ENCODE measurements at places on chromosomes 1 and 21. TPM values are rescaled to one million over a fixed set of nuclear protein-coding genes. Genes with fewer than 3 reads are reported as not detected.

The OR2M3 gene
- not detected for total RNA-seq

The TUFT1 gene
- total RNA-seq = 3.8 TPM

The RSPO1 gene
- total RNA-seq = not detected

The MIXL1 gene
- total RNA-seq = not detected

The ZNF683 gene
- total RNA-seq = not detected

The NBPF19 gene
- 3.6 TPM for total RNA-seq

The NEK2 gene
- total RNA-seq = 100 TPM

The DENND4B gene
- total RNA-seq = 5.9 TPM

The FNDC5 gene
- 0.48 TPM for total RNA-seq

The C4BPA gene
- not detected for total RNA-seq

The TNNI3K gene
- total RNA-seq = not detected

The ASCL5 gene
- total RNA-seq = not detected

The B3GALT2 gene
- total RNA-seq = 0.96 TPM

The TPTE gene
- total RNA-seq = 3.1 TPM

The FMO1 gene
- total RNA-seq = 0.12 TPM

The SIPA1L2 gene
- 12.9 TPM for total RNA-seq

The PLA2G2F gene
- not detected for total RNA-seq

The BCAR3 gene
- total RNA-seq = 50.1 TPM
